ENCODE measurements at places on chromosomes 16 and 17.

GRCh38 chr16:1556254-1556653 is 22.8 kb downstream of the TMEM204 start:
- DNase-seq: no peak

- no peak for DNase-seq
Observed at GRCh38 chr17:41967141-41967920, 736 bp downstream of the CNP start.

DNA sequence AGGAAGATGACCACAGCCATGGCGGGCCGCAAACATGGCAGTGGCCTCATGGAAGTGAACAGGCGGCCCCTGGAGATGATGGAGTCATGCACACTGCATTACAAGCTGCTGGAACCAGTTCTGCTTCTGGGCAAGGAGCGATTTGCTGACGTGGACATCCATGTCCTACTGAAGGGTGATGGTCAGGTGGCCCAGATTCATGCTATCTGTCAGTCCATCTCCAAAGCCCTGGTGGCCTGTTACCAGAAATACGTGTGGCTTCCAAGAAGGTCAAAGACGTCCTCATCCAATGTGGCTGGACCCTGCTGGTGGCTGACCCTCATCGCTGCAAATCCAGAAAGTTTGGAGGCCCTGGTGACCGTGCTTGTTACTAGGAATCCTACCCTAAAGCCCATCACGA is 13.4 kb upstream of the WSB1 start:
- DNase-seq: no peak

GRCh38 chr16:85891033-85891775 is 7.8 kb upstream of the IRF8 start:
- no peak for DNase-seq

DNA sequence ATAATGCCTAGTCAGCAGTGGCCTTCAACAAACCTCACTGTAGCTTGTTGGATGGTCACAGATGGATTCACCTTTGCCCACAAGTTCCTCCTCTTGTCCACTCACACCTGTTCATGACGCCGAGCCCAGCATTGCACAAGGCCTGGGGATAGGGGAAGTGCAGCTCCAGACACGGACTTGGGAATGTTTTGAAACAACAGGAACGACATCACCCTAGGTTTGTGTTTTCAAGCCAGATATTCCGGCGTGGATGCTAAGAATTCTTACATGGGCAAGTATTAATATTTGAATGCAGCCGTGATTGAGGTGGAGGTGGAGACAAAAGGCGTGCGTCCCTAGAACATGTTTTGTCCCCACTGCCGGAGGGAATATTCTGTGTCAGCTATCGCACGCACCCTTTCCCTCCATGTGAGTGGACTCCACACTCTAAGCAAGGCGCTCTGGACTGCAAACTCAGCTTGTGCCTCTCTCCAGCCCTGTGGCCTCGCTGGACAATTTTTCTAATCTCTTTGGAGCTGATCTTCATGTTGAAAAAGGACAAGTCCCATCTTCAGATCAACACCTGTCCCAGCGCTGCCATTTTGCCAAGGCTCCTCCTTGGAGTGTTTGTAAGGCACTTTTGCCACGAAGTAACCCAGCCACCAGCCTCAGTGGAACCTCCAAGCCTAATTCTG is 2.0 kb upstream of the BANP start:
- DNase-seq: no peak

DNA sequence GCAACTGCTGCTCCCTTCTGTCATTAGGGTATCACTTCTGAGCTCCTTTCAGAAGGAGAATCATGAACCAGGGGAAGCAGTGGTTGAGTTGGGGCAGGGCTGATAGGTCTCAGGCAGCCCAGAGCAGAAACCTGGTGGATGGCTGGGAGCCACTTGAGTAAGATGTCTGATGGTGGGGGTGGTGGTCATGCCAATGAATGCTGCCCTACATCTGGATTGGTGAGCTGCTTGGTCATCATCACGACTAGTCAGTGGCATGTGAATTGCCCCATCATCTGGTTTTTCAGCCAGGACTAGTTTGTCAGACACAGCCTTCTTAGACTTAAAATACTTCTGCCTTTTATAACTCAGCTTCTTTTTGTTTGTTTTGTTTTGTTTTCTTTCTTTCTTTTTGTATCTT is 2.6 kb downstream of the GID4 start:
- DNase-seq: no peak

- no peak for DNase-seq
Observed at GRCh38 chr16:49483651-49484450, 110.2 kb downstream of the C16orf78 start.

All from fibroblast of skin of left quadriceps (primary cell).